HFFc6 (cell line): ENCODE measurements at places on chromosomes 11 and 22. TPM values are rescaled to one million over a fixed set of nuclear protein-coding genes. Genes with fewer than 3 reads are reported as not detected.

Gene MORC2
- total RNA-seq: 22.7 to 29.6 TPM (median 26.7 TPM) in 3 replicates

Gene C11orf65
- total RNA-seq: 0.24 to 0.69 TPM (median 0.31 TPM) in 3 replicates

- no peak for DNase-seq
These were observed 565.8 kb downstream of the BUD13 start for GRCh38 chr11:116207019-116207418.

Gene TMPRSS5
- total RNA-seq: 0.08 TPM in 1 of 3 replicates, not detected in the others

GRCh38 chr11:67372321-67372992 is 941 bp downstream of the CLCF1 start:
- no peak for DNase-seq

DNA sequence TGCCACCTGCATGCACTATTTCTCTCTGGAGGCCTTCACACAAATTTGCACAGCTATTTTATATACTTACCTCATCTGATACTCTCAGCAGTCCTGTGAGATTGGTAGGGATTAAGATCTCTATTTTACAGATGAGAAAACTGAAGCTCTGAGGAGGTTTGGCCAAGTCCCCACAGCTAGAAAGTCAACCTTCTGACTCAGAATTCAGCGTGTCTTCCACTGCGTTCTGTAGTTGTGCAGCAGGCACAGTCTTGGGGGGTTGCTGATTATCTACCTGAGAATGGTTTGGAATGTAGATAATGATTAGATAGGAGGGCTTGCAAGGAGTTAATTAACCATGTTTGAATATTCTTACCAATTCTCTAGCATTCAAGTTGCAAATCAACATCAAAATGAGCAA is 2.5 kb upstream of the SORL1 start:
- no peak for DNase-seq

GRCh38 chr11:33689085-33689484 is 11.5 kb downstream of the C11orf91 start:
- DNase-seq: no peak

Gene DERL3
- total RNA-seq: 0.38 to 0.90 TPM in 2 of 3 replicates, not detected in the other

Gene C11orf42
- total RNA-seq: not detected in 3 replicates

Gene GAL
- total RNA-seq: 0.60 to 13.3 TPM (median 8.8 TPM) in 3 replicates

Gene NKAPD1
- 17.0 to 22.7 TPM (median 18.9 TPM) in 3 replicates for total RNA-seq

DNA sequence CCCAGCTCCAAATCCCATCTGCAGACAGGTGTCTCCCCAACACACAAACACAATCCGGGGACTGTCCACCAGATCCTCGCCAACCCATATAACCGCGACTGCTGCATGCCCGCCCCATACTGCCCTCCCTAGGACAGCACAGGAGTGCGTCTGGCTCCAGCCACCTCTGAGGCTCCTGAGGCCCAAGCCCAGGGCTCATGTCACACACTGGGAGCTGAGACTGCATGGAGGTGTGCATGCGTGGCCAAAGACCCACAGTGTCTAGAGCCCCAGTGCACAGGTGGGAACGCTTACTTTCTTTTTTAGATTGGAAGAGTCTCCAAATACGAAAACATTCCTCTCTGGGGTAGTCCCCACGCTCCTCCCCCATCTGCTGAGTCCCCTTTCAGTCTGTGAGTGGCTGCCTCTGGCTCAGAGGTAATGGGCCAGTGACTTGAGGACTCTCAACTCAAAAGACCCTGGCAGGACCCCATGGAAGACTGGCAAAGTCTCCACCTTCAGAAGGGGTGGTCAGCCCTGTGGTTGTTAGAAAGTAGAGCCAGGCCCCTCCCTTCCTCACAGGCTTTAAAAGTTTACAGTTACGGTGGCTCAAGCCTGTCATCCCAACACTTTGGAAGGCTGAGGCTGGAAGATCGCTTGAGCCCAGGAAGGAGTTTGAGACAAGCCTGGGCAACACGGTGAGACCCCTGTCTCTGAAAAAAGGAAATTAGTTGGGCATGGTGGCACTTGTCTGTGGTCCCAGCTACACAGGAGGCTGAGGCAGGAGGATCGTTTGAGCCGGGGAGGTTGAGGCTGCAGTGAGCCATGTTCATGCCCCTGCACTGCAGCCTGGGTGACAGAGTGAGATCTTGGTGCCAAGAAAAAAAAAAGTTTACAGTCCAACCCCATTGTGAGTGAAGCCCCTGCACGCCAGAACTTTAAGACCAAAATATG is 2.3 kb downstream of the CBX7 start:
- no peak for DNase-seq

Gene OR56B1
- total RNA-seq: not detected in 2 replicates

Gene UCP2
- 5.8 to 8.4 TPM (median 6.1 TPM) in 3 replicates for total RNA-seq

DNA sequence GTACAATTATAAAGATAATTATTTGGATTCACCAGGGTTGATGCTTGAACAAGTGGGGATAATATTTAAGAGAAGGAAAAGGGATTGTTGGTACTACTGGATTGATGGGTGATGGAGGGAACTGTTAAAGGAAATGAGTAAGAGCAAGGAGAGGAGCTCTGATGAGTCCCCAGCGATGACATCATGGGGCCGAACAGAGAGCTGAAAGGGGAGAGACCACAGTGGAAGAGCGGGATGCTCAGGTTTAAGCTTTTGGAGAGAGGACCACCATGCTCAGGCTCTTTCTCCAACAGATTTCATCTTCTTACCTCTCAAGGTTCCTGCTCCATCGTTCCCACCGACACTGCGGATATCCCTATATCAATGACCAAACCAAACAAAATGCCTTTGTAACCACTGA is 568.7 kb downstream of the ETS1 start:
- no peak for DNase-seq

DNA sequence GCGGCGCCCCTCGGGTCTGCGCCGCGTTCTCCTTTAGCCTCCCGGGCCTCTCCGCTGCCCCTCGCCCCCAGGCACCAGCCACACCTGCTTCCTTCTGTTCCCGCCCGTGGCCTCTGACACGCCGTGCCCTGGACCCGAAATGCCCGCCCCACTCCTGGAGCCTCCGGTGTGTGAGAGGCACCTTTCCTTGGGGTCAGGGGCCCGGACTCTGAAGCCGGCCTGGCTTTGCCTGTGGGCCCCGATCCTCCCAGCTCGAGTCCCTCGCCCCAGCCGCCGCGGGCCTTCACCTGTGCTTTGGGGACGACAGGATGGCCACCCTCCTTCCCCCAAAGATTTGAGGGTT is 661 bp upstream of the CDPF1 start:
- no peak for DNase-seq

DNA sequence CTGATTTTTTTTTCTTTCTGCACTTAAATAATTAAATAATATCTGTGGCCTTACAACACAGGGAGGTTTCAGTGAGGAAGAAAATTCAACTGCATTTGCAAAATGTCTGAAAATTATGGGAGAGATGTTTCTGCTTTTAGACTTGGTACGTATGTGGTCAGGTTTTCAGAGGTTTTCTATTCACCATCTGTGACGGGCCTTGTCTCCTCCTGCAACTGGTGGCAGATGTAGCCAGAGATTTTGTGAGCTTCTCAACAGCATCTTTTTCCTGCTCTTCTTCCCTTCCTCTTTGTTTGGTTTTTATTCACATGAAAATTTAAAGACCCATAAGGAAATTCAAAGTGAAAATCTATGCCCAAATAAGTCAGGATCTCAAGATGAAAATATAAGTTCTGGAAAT is 38.3 kb downstream of the ZBTB16 start:
- DNase-seq: no peak
